NAMALWA (cell line): ENCODE measurements at places on chromosomes 11 and 22.

DNA sequence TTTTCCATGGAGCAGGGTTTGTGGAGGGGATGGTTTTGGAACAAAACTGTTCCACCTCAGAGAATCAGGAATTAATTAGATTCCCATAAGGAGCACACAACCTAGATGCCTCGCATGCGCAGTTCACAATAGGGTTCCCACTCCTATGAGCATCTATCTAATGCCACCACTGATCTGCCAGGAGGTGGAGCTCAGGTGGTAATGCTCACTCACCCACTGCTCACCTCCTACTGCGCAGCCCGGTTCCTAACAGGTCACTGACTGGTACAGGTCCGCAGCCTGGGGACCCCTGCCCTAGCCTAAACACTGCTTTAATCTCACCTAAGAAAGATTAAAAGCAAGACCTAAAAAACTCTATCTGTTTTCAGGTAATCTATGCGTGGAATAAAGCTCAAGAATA lies 553.0 kb downstream of the JRKL start:
- DNase-seq = no peak

DNA sequence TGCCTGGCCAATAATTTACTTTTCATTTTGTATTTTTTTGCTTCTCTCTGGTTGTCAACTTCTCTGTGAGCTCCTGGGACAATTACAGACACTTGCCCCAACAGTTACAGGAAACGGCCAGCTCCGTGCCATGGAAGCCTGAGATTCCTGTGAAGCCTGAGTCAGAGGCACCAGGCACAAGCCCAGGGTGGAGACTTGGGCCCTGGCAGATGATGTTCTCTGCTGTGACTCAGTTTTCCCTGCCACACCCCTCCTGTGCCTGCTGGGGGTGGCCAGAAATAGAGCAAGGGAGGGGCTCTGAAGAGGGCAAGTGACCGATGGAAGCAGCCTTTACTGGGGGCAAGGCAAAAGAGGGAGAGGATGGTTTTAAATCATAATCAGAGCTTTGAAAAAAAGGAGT lies 4.9 kb downstream of the ATP5MGL start:
- DNase-seq = no peak

DNA sequence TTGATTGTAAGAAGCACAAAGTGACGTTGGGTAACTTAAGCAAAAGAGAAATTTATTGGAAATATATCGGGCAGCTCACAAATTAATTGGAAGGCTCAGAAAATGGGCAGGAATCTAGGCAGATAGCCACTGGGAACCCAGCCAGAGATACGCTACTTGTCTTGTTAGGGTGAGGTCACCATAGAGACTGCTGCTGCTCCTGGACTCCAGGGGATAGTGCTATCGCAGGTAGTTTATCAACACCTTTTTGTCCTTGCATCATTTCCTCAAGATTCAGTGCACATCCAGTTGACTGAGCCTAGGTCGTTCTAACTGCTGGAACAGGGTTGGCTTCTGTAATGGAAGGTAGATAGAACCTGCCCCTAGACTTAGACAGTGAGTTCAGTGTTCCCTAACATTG lies 19.6 kb downstream of the AMOTL1 start:
- no peak for DNase-seq

GRCh38 chr22:37508431-37508992 lies 10.7 kb downstream of the CARD10 start:
- no peak for DNase-seq

DNA sequence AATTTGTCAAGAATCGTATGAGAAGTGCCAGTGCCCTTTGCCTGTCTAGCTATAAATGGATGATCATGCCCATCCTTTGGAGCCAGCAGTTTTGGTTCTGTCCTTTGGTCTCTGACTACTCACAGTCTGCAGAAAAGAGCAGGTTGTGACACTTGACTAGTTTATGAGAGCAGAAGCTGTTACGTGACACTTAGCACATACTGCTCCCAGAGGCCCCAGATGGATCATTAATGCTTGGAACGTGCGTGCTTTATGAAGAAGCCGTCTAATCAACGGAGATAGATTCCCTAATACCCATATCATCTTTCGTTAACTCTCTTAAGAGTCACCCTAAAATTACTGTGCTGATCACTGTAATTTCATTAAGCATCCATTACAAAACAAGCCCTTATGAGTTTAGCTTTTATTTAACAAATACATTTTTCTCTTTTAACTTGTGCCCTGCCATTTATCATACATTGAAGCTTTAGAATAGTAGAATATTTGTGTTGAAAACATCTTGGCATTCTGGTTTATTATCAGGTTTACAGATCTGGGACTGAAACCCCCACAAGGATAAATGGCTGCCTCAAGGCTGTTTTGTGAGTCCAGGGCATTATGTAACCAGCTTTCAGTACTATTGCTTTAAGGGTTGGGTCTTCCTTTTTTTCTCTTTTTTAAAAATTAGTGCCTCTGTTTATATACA lies 47.0 kb upstream of the ADORA2A start:
- DNase-seq = no peak

DNA sequence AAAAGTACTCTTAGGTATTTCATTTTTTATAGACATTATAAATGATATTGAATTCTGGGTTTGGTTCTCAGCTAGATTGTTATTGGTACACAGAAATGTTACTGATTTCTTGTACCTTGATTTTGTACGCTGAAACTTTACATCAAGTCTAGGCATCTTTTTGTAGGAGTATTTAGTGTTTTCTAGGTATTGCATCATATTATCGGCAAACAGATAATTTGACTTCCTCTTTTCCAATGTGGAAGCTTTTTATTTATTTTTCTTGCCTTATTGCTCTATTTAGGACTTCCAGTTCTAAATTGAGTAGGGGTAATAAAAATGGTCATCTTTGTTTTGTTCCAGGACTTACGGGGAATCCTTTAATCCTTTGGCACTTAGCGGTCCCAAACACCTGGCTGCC lies 676.6 kb upstream of the CCDC179 start:
- DNase-seq = no peak
